Activated CD4-positive, alpha-beta T cell treated with anti-CD3 and anti-CD28 coated beads, Interleukin-2, amount 50 U/mL, for 1 hour (primary cell): ENCODE measurements at places on chromosomes 6 and 20.

- DNase-seq = no peak
Measured at GRCh38 chr6:149821492-149821891, 42.7 kb downstream of the LRP11 start.

DNA sequence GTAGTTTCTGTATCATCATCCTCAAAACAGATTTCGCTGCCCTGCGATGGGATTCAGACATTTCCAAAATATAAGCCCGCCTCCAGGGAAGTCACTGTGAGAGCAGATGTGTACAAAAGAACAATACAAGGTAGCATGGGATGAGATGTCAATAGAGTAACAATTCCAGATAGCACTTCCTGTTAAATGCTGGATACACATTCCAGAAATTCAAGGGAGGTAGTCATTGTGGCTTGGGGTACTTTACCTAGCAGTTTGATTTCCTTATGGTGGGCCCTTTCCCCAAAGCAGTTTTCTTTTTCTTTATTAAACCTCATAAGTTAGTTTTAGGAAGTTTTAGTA lies 2.5 kb downstream of the RNF217 start:
- DNase-seq = no peak

- no peak for DNase-seq
Measured at GRCh38 chr6:84093441-84094435, 60.2 kb downstream of the MRAP2 start.

DNA sequence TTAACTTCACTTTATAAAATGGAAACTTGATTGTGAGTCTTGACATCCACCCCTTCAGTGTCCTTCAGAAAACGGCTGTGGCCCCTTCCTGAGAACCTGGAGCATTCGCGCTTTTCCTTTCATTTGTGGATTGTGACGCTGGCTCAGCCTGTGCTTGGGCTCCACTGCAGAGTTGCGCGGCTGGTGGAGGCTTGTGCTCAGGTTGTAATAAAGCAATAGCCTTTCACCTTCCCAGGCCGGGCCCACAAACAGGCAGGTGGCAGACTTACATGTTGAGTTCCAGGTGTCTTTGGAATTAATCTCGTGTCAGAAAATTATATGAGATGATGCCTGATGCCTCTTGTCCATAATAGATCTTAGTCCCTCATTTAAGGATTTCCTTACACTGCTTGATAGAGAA lies 199.9 kb downstream of the CDH4 start:
- DNase-seq = no peak

GRCh38 chr6:100726666-100727065 lies 154.5 kb downstream of the ASCC3 start:
- no peak for DNase-seq

DNA sequence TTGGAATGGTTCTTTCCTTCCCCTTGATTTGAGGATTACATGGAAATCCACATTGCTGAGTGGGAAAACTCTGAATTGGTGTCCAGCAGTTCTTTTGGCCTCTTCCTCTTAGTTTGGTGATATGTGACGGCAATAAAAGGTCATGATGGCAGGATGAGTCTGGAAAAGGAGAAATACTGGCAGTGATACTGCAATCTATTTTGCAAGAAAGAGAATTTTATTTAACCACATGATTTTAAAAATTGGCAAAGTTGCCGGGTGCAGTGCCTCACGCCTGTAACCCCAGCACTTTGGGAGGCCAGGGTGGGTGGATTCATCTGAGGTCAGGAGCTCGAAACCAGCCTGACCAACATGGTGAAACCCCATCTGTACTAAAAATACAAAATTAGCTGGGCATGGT lies 73.1 kb downstream of the ADTRP start:
- DNase-seq = no peak

DNA sequence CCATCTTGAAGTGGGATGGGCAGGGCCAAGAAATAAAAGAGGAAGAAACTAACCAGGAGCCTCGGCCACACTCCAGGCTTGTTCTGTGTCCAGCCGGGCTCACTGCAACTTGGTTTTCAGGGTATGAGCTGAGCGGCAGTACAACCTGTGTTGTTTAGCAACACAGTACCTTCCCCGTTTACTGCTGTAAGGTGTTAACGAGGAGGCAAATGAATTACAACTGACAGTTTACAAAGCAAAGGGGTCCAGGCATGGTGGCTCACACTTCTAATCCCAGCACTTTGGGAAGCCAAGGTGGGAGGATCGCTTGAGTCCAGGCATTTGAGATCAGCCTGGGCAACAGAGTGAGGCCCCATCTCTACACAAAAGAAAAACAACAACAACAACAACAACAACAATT lies 481.3 kb upstream of the SULF2 start:
- DNase-seq = no peak

- no peak for DNase-seq
Measured at GRCh38 chr20:53104884-53105283, 132.7 kb downstream of the TSHZ2 start.

GRCh38 chr6:44004136-44004535 lies 123.1 kb downstream of the MRPL14 start:
- no peak for DNase-seq

DNA sequence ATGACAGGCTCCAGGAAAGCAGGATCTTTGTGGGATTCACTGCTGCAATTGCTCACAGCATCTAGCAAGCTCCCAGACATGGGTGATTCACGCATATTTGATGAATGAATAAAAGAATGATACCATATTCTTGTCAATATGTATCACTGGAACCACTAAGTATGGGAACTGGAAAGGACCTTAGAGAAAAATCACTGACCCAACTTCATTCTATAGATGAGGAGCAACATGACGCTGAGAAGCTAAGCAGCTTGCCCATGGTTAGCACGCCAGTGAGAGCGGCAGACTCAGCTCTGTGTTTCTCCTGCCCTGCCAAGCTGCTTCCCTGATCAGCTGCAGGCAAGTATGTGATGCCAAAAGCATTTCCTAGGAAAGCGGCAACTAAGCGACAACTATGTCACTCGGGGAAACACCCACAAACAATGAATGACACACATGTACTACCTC lies 66.8 kb downstream of the PPP1R3G start:
- DNase-seq = no peak

DNA sequence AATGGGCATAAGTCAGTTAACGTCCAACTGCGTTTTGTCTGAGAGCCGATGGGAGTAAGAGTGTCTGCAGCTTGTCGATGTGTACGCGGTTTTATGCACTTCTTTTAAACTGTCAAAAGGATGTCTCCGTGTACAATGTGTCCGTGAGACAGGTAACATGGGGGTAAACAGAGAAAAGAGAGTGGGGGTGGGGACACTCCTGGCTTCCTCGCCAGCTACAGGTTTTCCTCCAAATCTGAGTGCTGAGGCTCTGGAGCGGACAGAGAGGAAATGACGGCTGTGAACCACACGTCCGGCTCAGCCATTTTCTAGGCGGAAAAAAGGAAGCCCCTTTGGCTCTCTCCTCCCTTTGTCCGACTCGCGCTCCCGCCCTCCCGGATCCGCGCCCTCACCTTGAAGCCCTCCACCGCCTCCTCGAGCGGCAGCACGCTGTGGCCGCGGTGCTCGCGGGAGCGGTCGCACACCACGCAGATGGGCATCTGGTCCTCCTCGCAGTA lies 916 bp downstream of the TRIM27 start:
- no peak for DNase-seq

DNA sequence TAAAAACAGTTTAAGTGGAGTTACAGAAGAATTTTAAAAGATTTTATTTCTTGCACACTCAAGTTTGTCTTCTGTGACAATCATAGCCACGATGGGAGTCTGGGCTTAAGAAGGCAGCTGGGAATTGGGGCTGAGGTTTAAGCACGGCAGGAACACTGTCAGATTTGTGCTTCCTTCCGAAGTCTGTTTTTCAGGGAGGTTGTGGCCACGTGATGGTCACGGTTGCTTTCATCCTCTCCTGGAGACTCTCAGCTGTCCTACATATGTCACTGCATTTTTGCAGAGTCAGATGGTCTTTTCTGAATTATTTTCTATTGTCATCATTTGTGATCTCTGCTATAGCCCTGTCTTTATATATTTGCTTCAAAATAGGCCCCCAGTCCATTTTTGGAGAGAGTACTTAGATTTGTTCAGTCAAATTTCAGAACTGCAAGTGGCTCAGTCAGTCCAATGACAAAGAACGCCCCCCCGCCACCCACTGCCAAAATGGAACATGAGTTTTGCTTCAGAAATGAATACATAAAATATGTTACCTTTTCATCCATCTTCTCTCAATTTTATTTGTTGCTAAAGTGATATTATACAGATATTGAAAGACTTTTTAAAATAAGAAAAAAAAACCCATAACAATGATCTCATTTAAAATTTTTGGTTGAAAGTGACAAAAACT lies 111.8 kb upstream of the ZFP64 start:
- no peak for DNase-seq

- no peak for DNase-seq
Measured at GRCh38 chr6:130754786-130755367, 72.3 kb upstream of the SMLR1 start.

GRCh38 chr6:15365273-15365687 lies 119.4 kb downstream of the JARID2 start:
- DNase-seq = peak; percentile 44

DNA sequence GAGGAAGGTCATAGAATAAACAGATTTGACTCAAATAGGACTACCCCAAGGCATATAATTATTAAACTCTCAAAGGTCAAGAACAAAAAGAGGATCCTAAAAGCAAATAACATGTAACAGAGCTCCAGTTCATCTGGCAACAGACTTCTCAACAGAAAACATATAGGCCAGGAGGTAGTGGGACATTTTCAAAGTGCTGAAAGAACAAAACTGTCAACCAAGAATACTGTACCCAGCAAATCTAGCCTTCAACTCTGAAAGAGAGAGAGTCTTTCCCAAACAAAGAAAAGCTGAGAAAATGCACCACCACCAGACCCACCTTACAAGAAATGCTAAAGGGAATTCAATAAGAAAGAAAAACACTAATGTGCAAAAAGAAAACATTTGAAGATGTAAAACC lies 11.9 kb downstream of the NQO2 start:
- DNase-seq = no peak

GRCh38 chr6:72261554-72261953 lies 360.3 kb upstream of the KCNQ5 start:
- DNase-seq = no peak
